Stimulated activated CD8-positive, alpha-beta memory T cell treated with anti-CD3 and anti-CD28 coated beads, Interleukin-15, amount 100 ng/mL, for 1 hour (primary cell): ENCODE measurements at places on chromosomes 11 and 22.

DNA sequence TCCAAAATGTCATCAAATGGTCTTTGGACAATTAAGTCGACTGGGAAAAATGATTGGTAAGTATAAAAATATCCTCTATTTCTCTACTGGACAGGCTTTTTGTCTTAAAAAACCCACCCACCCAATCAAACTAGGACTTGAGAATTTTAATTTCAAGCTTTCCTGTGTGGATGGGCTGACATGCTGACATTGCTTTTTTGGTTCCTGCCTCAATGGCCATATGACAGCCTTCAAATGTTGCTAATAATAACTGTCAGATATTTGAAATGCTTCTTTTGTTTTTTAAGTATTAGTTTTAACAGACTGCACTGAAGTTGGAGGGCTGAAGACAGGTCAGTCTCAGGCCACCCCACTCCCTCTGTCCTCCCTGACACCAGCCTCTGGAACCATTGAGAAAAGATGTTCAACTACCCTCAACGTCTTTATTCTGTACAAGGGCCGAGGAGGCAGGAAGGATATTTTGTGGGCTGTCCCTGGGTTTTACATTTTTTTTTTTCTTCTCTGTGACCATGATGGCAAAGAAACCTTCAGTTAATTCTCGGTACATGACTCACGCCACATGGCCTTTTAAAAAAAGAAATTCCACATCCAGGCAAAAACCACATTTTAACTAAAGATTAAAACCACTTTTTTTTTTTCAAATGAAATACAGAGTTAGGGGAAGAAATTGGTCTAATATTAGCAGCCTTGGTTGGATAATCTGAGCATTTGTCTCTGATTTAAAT, 130.4 kb downstream of the SLC1A2 start:
- no peak for DNase-seq

GRCh38 chr22:37643225-37643847, 3.9 kb downstream of the SH3BP1 start:
- DNase-seq, result peak; percentile 88

- peak; percentile 40 for DNase-seq
These were observed 206.5 kb upstream of the CTSC start for GRCh38 chr11:88543902-88544655.

- no peak for DNase-seq
These were observed 18.9 kb downstream of the SHANK3 start for GRCh38 chr22:50691521-50691920.

DNA sequence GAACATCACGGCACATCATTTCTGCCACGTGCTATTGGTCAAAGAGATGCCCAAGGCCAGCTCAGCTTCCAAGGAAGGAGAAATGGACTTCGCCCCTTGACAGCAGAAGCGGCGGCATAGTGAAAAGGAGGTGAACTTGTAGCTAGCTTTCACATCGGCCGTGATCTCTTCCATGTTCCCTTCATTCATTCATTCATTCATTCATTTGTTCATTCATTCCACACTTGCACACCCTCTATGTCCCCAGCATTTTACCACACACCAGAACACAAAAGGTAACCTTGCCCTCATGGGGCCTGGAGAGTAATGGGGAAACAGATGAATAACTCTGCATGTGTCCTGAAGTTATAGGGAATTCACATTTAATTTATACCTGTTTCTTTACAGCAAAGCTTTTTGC, 1.1 kb upstream of the CYTH4 start:
- no peak for DNase-seq

- no peak for DNase-seq
These were observed 47.7 kb upstream of the SC5D start for GRCh38 chr11:121244884-121245283.

- no peak for DNase-seq
These were observed 1.8 kb downstream of the LARGE2 start for GRCh38 chr11:45924036-45924915.

DNA sequence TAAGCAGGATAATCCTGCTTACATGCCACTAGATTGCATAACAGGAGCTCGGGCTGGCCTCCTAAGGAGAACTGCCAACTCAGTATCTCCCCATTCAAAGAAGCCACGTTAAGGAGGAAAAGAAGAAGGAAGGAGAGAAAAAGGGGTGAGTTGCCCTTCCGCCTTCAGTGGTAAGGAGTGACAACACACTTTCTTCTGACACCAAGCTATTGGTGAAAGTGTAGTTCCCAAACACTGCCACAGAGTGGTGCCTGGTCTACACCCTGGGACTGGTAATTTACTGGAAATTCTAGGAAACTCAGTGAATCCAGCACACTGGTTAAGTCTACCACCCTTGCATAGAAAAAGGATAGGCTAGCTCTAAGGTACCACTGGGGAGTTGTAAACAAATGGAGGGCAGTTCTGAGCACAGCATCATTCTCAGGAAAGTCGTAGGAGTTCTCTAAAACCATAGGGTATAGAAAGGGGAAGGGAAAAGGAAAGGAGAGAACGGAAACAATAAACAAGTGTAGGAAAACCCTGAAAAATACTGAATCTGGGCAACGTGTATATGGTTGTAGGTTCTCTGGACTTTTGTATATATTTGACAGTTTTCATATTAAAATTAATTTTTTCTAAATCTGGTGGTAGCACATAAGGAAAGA, 58.2 kb downstream of the RRAS2 start:
- peak; percentile 24 for DNase-seq

GRCh38 chr11:78351979-78352841, 65.4 kb downstream of the GAB2 start:
- no peak for DNase-seq

- DNase-seq, result no peak
These were observed 77.0 kb downstream of the ME3 start for GRCh38 chr11:86595451-86595850.

DNA sequence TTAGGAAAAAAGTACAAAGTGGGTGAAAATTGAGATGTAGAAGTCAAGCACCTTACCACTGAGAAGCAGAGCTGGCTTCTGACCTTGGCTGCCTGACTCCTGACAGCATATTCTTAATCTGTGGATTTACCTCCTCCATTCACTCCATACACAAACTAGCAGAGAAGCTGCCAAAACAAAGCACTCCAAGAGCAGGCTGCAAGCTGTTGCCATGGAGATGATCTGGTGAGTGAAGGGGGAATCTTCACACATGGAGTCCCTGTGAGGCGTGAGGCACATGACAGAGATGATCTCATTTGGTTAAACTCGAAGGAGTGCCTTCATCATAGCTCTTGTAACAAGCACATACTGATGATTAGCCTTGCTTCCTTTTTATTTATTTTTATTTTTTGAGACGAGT, 16.1 kb downstream of the COMMD9 start:
- no peak for DNase-seq

- DNase-seq, result no peak
These were observed 107.5 kb upstream of the CRYBB3 start for GRCh38 chr22:25092119-25092518.

- DNase-seq, result no peak
These were observed 216.6 kb downstream of the CEP164 start for GRCh38 chr11:117544130-117544800.

GRCh38 chr11:75352588-75353206, 1.2 kb upstream of the ARRB1 start:
- no peak for DNase-seq

DNA sequence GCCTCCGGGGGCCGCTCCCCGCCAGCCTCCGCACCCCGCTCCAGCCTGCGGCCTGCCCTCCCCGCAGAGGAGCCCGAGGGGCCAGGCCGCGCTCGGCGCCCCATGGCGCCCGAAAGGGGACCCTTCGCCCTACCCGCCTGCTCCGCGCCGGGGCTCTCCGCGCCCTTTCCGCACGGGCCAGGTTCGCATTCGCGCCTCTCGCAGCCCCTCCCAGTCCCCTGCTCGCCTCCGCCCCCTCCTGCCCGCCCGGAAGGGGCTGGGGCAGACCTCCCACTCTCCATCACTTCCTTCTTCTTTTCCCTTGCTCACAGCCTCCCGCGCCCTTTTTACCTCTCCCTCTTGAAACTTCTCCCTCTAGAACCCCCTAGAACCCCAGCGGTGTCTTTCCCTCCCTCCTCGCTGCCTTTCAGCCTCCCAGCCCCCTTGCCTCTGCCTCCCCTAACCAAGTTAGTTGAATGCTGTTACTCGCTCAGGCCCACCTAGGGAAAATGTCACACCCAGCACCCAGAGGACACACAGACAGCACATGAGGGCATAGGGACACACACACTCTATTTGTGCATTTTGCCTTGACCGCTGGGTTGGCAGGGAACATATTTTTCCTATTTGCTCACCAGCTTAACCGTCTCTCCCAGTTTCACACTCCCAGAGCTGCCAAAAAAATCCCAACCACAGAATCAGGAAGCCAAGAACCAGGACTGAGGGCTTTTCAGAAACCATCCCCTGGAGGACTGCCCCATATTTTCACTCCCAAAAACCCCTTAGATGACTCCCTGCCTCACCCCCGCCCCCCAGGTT, at the start of gene SLC43A3:
TSS of gene SLC43A3 (minus strand) at position 193 of the 798 bp plus-strand sequence. CDS start 949 bp downstream, outside the sequence.
- peak; percentile 28 for DNase-seq

- no peak for DNase-seq
These were observed 93.5 kb downstream of the COMMD9 start for GRCh38 chr11:36195496-36196354.

- no peak for DNase-seq
These were observed 29.4 kb upstream of the RRAS2 start for GRCh38 chr11:14388352-14388751.

GRCh38 chr11:10496296-10496936, 41.4 kb downstream of the AMPD3 start:
- no peak for DNase-seq

DNA sequence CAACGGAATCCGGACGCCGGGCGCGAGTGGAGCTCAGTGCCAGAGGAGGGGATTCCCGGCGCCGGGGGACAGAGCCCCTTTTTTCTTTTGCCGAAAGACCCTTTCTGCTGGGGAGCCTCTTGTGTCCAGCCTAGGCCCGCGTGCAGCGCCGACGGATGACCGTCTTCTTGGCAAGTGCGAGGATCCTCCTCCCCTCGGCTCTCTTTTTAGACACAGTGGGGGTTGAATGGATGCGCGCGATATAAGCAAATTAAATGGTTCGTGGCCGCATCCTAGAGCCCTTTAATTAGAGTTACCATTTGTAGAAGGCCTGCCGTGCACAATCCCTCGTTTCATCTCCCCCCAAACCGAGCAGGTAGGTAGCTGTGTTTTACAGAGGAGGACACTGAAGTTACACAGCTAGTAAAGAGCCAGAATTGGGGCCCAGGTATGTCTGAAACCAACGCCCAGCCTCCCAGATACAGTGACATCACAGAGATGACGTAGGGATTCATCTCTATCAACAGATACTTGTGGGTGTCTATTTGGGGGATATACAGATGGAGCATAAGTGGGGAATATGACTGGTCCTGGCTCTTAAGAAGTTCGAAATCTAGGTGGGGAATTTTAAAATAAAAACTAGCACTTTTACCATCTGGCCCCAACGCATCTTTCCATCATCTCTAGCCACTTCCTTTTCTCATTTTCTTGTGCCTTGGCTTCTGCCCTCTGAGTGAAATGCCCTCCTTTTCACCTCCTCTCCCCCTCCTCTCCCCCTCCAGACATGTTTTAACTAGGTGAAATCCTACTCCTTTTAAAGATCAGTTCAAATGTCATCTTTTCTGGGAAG, 875 bp downstream of the TCP11L1 start:
- DNase-seq, result no peak

DNA sequence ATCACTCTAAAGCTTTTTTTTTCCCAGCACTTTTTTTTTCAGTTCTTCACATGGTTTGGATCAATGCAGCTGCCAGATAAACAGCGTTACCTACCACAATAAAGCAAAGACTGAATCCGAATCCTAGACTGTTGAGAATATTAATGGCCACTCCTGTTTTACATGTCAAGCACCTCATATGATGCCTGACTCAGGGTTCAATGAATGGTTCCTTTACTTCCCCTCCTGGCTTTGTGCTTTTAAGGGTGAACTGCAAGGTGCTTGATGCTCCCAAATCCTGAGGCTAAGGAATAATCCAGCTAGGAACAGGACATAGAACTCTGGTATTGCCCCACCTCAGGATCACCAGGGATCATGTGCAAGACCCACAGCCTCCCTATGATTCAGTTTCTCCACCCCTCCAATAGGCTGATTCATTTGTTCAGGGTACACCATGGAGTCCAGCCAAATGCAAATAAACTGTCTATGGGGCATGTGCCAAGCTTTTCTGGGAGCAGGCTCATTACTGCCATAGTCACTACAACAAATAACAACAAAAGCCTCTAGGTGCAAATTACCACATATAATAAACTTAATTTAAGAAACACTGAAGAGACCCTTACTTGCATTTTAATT, 104.3 kb downstream of the GAB2 start:
- no peak for DNase-seq

DNA sequence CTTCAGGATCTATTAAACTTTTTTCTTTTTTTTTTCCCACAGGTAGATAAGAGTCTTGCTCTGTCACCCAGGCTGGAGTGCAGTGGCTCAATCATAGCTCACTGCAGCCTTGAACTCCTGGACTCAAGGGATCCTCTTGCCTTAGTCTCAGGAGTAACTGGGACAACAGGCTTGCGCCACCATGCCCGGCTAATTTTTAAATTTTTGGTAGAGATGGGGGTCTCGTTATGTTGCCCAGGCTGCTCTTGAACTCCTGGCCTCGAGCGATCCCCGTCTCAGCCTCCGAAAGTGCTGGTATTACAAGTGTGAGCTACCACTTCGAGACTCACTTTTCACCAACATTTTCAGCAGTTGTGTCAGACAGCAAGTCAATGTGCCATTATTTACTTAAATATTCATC, 962 bp downstream of the SIRT3 start:
- no peak for DNase-seq

DNA sequence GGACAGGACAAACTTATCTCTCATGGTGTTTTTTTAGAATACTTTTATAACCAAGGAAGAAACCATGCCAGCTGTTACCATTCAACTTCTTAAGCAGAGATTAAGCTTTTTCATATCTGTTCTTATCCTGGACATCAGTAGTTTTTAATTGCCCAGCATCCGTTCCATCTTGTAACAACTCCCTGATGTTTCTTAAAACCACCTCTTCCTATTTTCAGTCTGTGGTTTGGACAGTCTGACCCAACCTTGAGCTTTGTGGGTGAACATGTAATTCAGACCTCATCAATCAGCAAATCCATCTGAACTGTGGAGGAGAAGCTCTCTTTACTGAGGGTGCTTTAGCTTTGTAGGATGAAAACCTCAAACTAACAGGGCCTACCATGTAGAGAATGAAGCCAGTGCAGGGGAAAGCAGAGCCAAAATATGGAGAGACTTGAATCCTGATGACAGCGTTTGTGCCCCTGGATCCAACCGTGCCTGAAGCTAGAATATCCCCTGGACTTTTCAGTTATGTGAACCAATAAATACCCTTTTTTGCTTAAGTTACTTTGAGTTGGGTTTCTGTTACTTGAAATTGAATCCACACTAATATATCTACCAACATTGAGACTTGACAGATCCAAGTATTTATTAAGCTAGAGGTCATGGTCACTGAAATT, 9.4 kb downstream of the TUG1 start:
- no peak for DNase-seq
